ENCODE measurements at places on chromosomes 4 and X.
A peak's percentile ranks its signal among the peaks of the same experiment; 100 is the strongest.

- no peak overlapping the region for H3K4me3 ChIP-seq
- H3K4me1 ChIP-seq, result peaks cover 28% of the 10 kb centered on the region
- H3K36me3 ChIP-seq, result no peaks in the 10 kb centered on the region
- H3K27ac ChIP-seq, result no peak overlapping the region
Measured at GRCh38 chr4:184380707-184381106, 93.6 kb downstream of the IRF2 start.

DNA sequence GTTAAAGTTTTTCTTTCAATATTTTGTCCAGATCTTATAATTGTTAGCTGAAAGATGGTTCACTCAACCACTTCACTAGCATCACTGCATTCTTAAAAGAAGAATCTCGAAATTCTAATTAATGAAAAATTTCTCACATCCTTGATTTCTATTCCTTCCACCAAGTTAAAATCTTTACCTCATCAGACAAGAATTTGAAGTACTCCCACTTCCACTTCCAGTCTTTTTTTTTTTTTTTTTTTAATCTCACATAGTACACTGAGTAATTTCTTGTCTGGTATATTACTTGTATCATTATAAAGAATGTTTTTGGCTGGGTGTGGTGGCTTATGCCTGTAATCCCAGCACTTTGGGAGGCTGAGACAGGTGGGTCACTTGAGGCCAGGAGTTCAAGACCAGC is 73.2 kb downstream of the FBXW7 start:
- peak; percentile 69 for DNase-seq
- no peaks in the 10 kb centered on the region for H3K27me3 ChIP-seq
- H3K4me1 ChIP-seq, result peaks cover 9% of the 10 kb centered on the region
- H3K4me3 ChIP-seq, result no peak overlapping the region
- no peak overlapping the region for H3K27ac ChIP-seq

GRCh38 chrX:150213481-150214030 is 149.6 kb upstream of the MAMLD1 start:
- peaks cover 9% of the 10 kb centered on the region for H3K4me1 ChIP-seq
- DNase-seq, result no peak
- no peaks in the 10 kb centered on the region for H3K27me3 ChIP-seq

DNA sequence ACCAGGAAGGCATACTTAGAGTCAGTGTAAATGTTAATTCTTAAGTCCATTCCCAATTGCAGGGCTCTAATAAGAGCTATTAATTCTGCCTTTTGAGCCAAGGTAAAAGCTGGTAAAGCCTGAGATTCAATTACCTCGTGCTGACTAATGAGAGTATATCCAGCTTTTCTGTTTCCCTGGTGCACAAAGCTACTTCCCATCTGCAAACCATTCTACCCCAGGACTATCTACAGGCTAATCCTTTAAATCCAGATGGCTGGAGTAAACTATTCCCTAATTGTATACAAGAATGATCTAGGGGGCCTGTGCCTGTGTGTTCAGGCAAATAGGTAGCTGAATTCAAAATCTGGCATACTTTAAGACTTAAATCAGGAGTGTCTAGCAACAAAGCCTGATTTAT is 365.0 kb downstream of the GPM6A start:
- no peaks in the 10 kb centered on the region for H3K27me3 ChIP-seq
- H3K27ac ChIP-seq, result no peak overlapping the region
- no peaks in the 10 kb centered on the region for H3K4me1 ChIP-seq
- DNase-seq, result no peak
- no peaks in the 10 kb centered on the region for H3K36me3 ChIP-seq
- H3K4me3 ChIP-seq, result no peak overlapping the region

GRCh38 chr4:105074097-105074496 is 72.6 kb upstream of the TET2 start:
- DNase-seq, result no peak
- H3K4me3 ChIP-seq, result no peak overlapping the region
- H3K27ac ChIP-seq, result no peak overlapping the region
- H3K36me3 ChIP-seq, result no peaks in the 10 kb centered on the region
- no peaks in the 10 kb centered on the region for H3K4me1 ChIP-seq
- H3K27me3 ChIP-seq, result no peaks in the 10 kb centered on the region

- H3K4me1 ChIP-seq, result no peaks in the 10 kb centered on the region
- no peak overlapping the region for H3K4me3 ChIP-seq
- no peaks in the 10 kb centered on the region for H3K36me3 ChIP-seq
- DNase-seq, result no peak
- H3K27ac ChIP-seq, result no peak overlapping the region
Measured at GRCh38 chrX:70255452-70255851, 4.6 kb downstream of the P2RY4 start.

GRCh38 chr4:54395013-54395527 is 166.0 kb downstream of the PDGFRA start:
- H3K4me1 ChIP-seq, result no peaks in the 10 kb centered on the region
- H3K27ac ChIP-seq, result no peak overlapping the region
- no peak overlapping the region for H3K4me3 ChIP-seq
- H3K36me3 ChIP-seq, result no peaks in the 10 kb centered on the region

GRCh38 chrX:21905313-21905712 is 35.2 kb upstream of the SMS start:
- no peaks in the 10 kb centered on the region for H3K4me1 ChIP-seq
- H3K4me3 ChIP-seq, result no peak overlapping the region
- H3K27ac ChIP-seq, result no peak overlapping the region
- H3K27me3 ChIP-seq, result no peaks in the 10 kb centered on the region
- no peak for DNase-seq
- no peaks in the 10 kb centered on the region for H3K36me3 ChIP-seq

DNA sequence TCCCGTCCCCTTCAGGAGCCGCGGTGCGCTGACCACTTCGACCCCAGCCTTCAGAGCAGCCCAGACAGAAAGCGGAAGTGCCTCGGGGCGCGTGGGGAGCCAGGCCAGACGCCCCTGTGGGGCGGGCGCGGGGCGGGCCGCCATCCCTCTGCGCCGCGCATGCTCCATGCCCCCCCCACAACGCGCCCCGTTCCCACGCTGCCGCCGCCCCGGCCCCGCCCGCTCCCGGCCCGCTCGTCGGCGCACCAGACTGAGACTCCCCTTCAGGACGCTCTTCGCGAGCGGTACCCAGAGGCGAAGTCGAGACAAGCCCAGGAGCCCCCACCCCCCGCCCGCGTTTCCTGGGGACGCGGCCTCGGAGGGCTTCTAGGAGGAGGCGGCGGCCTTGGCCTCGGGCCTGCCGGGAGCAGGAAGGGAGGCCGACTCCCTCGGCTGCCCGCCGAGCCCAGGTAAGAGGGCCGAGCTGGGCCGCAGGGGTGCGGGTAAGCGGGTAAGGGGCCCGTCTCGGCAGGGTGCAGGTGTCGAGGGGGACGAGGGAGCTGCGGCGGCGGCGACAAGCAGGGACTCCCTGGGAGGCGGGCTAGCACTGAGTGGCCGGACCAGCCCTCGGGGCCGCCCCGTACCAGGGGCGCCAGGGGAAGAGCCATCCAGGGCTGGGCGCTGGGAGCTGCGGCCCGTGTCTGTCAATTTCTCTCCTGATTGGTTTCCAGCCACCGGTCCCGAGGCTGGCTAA is at the start of gene ZFP92:
Gene ZFP92 (plus strand): TSS at position 218 of the 733 bp plus-strand sequence. CDS start 6,851 bp downstream, outside the sequence.
- peaks cover 40% of the 10 kb centered on the region for H3K27me3 ChIP-seq
- peak; percentile 90 for DNase-seq
- no peak within 1 kb of the TSS for H3K27ac ChIP-seq
- peak within 1 kb of the TSS; percentile 35 for H3K4me3 ChIP-seq

DNA sequence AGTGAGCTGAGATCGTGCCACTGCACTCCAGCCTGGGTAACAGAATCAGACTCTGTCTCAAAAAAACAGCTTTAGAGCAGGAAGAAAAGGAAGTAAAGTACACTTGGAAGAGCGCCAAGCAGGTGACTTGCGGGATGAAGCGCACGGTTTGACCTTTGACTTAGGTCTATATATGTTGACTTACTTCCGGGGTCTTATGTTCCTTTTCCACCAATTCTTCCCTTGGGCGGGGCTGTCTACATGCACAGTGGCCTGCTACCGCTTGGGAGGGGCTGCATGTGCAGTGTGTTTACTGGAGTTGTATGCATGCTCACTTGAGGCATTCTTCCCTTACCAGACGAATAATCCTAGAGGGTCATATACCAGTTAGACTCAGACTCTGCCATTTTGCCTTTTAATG is 108.6 kb downstream of the APOOL start:
- no peak for DNase-seq
- H3K4me1 ChIP-seq, result no peaks in the 10 kb centered on the region
- no peaks in the 10 kb centered on the region for H3K27me3 ChIP-seq
- H3K36me3 ChIP-seq, result no peaks in the 10 kb centered on the region

DNA sequence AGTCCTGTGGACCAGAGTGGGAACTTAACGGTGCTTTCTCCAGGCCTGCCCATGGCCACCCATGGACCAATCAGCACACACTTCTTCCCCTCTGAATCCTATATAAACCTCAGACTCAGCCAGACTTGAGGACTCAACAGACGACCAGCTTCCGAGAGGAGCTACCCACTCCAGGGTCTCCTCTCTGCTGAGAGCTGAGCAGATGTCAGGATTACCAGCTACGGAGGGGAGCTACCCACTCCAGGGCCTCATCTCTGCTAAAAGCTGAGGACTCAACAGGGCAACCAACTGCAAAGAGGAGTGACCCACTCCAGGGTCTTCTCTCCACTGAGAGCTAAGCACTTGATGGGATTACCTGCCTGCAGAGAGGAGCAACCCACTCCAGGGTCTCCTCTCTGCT is 80.0 kb upstream of the DDX60 start:
- no peak for DNase-seq
- H3K4me1 ChIP-seq, result no peaks in the 10 kb centered on the region
- H3K4me3 ChIP-seq, result no peak overlapping the region
- no peak overlapping the region for H3K27ac ChIP-seq

GRCh38 chrX:49075347-49075746 is 1.5 kb upstream of the PRAF2 start:
- no peaks in the 10 kb centered on the region for H3K27me3 ChIP-seq
- H3K36me3 ChIP-seq, result peaks cover 3% of the 10 kb centered on the region
- H3K4me1 ChIP-seq, result peaks cover 6% of the 10 kb centered on the region
- no peak overlapping the region for H3K27ac ChIP-seq
- DNase-seq, result peak; percentile 49

GRCh38 chr4:38322714-38323113 is 341.3 kb upstream of the KLF3 start:
- no peaks in the 10 kb centered on the region for H3K36me3 ChIP-seq
- peaks cover 20% of the 10 kb centered on the region for H3K4me1 ChIP-seq
- H3K4me3 ChIP-seq, result no peak overlapping the region
- DNase-seq, result peak; percentile 96

GRCh38 chrX:12065251-12065650 is 73.0 kb upstream of the FRMPD4 start:
- H3K27ac ChIP-seq, result no peak overlapping the region
- H3K4me1 ChIP-seq, result no peaks in the 10 kb centered on the region
- no peak for DNase-seq
- H3K4me3 ChIP-seq, result no peak overlapping the region
- H3K36me3 ChIP-seq, result no peaks in the 10 kb centered on the region
- no peaks in the 10 kb centered on the region for H3K27me3 ChIP-seq
